ENCODE measurements at places on chromosomes 4 and X. TPM values are rescaled to one million over a fixed set of nuclear protein-coding genes. Genes with fewer than 3 reads are reported as not detected.
A peak's percentile ranks its signal among the peaks of the same experiment; 100 is the strongest.

GRCh38 chr4:145899886-145900460 lies 38.6 kb downstream of the ZNF827 start:
- no peak for DNase-seq
- H3K27ac ChIP-seq: no peak overlapping the region
- H3K36me3 ChIP-seq: peaks cover 13% of the 10 kb centered on the region

GRCh38 chr4:95548738-95549245 lies at the start of gene UNC5C:
UNC5C (minus strand) TSS chr4:95548973.
- H3K4me3 ChIP-seq: peak within 1 kb of the TSS; percentile 79
- DNase-seq: peak; percentile 55
- no peak within 1 kb of the TSS for H3K27ac ChIP-seq

GRCh38 chr4:122450847-122451246 lies 5.7 kb downstream of the IL2 start:
- peaks cover 7% of the 10 kb centered on the region for H3K27me3 ChIP-seq
- no peak overlapping the region for H3K4me3 ChIP-seq
- no peaks in the 10 kb centered on the region for H3K4me1 ChIP-seq
- no peaks in the 10 kb centered on the region for H3K36me3 ChIP-seq
- peak; percentile 62 for DNase-seq

DNA sequence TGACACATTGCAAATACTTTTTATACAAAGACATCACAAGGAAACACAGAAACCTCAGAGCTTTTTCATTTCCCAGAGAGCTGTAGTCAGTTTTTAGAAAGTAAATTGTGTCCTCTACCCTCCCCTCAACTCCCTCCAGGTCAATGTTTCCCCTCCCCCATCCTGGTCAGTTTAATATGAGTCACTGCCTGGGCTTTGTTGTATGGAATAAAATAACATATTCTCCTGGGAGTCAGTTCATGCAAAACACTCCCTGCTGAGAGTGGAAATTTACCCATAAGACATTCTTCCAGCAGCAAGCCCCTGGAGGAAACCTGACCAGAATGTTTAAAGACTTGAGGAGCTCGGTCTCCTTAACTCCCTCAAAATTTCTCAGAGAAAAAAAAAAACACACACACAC lies 270.1 kb upstream of the LDB2 start:
- peak; percentile 78 for DNase-seq
- H3K27ac ChIP-seq: peak overlapping the region; percentile 44
- peaks cover 17% of the 10 kb centered on the region for H3K4me1 ChIP-seq
- no peaks in the 10 kb centered on the region for H3K27me3 ChIP-seq
- H3K36me3 ChIP-seq: no peaks in the 10 kb centered on the region

GRCh38 chr4:56052481-56052880 lies 103.7 kb downstream of the CEP135 start:
- peaks cover 11% of the 10 kb centered on the region for H3K27me3 ChIP-seq
- H3K4me1 ChIP-seq: peaks cover 9% of the 10 kb centered on the region
- DNase-seq: no peak
- no peaks in the 10 kb centered on the region for H3K36me3 ChIP-seq
- no peak overlapping the region for H3K27ac ChIP-seq

GRCh38 chr4:1763550-1764080 lies 29.5 kb upstream of the FGFR3 start:
- H3K4me1 ChIP-seq: peaks cover 7% of the 10 kb centered on the region
- no peak overlapping the region for H3K27ac ChIP-seq
- H3K27me3 ChIP-seq: no peaks in the 10 kb centered on the region

GRCh38 chr4:91089178-91089577 lies 962.0 kb downstream of the CCSER1 start:
- H3K27me3 ChIP-seq: no peaks in the 10 kb centered on the region
- H3K4me3 ChIP-seq: no peak overlapping the region
- no peaks in the 10 kb centered on the region for H3K36me3 ChIP-seq
- H3K4me1 ChIP-seq: no peaks in the 10 kb centered on the region
- DNase-seq: no peak
- no peak overlapping the region for H3K27ac ChIP-seq

GRCh38 chr4:10593130-10593529 lies 91.4 kb downstream of the CLNK start:
- peak; percentile 17 for DNase-seq
- H3K27me3 ChIP-seq: no peaks in the 10 kb centered on the region
- H3K4me1 ChIP-seq: no peaks in the 10 kb centered on the region
- H3K27ac ChIP-seq: no peak overlapping the region
- no peak overlapping the region for H3K4me3 ChIP-seq

- H3K27me3 ChIP-seq: no peaks in the 10 kb centered on the region
- peak; percentile 70 for DNase-seq
Observed at GRCh38 chr4:46844325-46844917, 64.6 kb downstream of the COX7B2 start.

GRCh38 chr4:114267976-114268375 lies 288.5 kb upstream of the ARSJ start:
- no peaks in the 10 kb centered on the region for H3K36me3 ChIP-seq
- no peak overlapping the region for H3K4me3 ChIP-seq
- peaks cover 32% of the 10 kb centered on the region for H3K4me1 ChIP-seq
- no peak overlapping the region for H3K27ac ChIP-seq
- no peaks in the 10 kb centered on the region for H3K27me3 ChIP-seq
- peak; percentile 26 for DNase-seq

DNA sequence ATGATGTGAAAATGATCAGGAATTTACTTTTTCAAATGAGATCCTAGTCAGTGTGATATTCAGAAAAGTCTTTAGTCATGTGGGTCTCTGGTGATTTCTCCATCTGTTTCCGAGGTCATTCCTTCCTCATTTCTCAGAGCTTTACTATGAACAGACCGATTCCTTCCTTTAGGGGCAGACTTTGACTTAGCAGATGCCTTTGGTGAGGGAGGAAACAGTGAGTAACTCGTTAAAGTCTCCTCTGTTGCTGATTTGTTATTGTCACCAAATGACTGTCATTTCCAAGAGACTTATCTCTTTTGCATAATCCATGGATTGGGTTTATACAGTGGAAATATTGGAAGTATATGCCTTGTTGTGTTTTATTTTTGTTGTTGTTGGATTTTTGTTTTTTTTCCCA lies 76.2 kb upstream of the CD99 start:
- DNase-seq: no peak
- peaks cover 11% of the 10 kb centered on the region for H3K4me1 ChIP-seq
- no peaks in the 10 kb centered on the region for H3K27me3 ChIP-seq
- no peak overlapping the region for H3K4me3 ChIP-seq
- peaks cover 45% of the 10 kb centered on the region for H3K36me3 ChIP-seq

DNA sequence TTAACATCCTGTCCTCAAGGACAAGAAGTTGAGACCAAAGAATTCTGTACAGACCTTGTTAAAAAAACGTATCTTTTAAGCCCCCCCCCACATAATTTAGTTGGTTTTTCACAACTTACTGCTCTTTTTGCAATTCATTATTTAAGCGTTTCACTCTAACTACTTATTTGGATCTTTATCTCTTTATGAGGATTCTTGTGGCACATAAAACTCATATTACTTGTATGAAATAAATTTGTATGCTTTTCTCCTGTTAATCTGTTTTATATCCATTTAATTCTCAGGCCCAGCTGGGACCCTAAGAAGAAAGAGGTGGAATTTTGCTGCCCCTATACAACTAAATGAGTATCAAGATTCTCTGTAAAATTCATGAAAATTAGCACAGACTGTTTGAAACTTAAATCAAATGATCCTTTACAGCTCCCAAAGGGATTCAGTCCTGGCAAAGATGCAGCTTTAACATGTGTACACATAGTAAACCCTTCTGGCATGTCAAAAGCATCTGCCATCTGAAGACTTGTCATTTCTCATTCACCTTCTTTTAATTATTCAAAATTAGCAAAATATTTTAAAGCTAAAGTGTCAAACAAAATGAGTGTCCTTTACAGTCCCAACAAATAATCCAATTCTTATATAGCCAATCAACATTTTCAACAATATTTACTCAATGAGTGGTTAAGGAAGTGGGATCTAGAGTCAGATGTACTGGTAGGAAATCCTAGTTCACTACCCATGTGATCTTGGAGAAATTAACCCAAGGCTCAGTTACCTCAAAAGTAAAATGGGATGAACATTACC lies 17.7 kb downstream of the ARAP2 start:
- no peak for DNase-seq
- peaks cover 15% of the 10 kb centered on the region for H3K4me1 ChIP-seq
- H3K4me3 ChIP-seq: no peak overlapping the region

GRCh38 chrX:56783450-56783831 lies 54.4 kb downstream of the NBDY start:
- peak overlapping the region; percentile 82 for H3K27ac ChIP-seq
- DNase-seq: peak; percentile 77
- peaks cover 35% of the 10 kb centered on the region for H3K27me3 ChIP-seq
- peak overlapping the region; percentile 76 for H3K4me3 ChIP-seq
- peaks cover 6% of the 10 kb centered on the region for H3K36me3 ChIP-seq
- peaks cover 12% of the 10 kb centered on the region for H3K4me1 ChIP-seq

DNA sequence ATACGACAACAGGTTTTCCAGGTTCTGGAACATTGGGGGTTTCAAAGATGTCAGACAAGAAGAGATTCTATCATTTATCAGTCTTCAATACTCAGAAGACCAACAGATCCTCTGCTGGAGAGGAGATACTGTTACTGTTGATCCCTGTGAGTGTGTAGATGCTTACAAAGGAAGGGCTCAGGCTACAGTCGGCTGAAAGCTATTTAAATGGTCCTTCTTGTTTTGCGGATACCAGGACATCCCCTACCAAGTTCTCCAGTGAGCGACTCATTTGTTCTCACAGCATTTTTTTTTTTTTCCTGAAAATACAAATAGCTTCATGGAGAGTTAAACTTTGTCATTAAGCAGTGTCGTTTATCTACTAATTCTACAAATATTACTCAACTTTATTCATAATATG lies 201.6 kb downstream of the CAMK2D start:
- peaks cover 6% of the 10 kb centered on the region for H3K36me3 ChIP-seq
- no peaks in the 10 kb centered on the region for H3K27me3 ChIP-seq

- H3K4me1 ChIP-seq: peaks cover 10% of the 10 kb centered on the region
- H3K27ac ChIP-seq: no peak overlapping the region
- peak; percentile 52 for DNase-seq
- H3K4me3 ChIP-seq: no peak overlapping the region
- H3K36me3 ChIP-seq: no peaks in the 10 kb centered on the region
Observed at GRCh38 chrX:14777525-14777924, 95.3 kb downstream of the FANCB start.

- H3K27me3 ChIP-seq: no peaks in the 10 kb centered on the region
- no peak for DNase-seq
- H3K36me3 ChIP-seq: no peaks in the 10 kb centered on the region
- H3K4me1 ChIP-seq: no peaks in the 10 kb centered on the region
Observed at GRCh38 chrX:6131287-6131686, 97.4 kb downstream of the NLGN4X start.

GRCh38 chr4:72591547-72592454 lies 22.8 kb upstream of the ADAMTS3 start:
- H3K36me3 ChIP-seq: peaks cover 7% of the 10 kb centered on the region
- H3K4me3 ChIP-seq: no peak overlapping the region
- no peaks in the 10 kb centered on the region for H3K4me1 ChIP-seq
- no peaks in the 10 kb centered on the region for H3K27me3 ChIP-seq
- no peak for DNase-seq

- H3K4me1 ChIP-seq: peaks cover 19% of the 10 kb centered on the region
- H3K4me3 ChIP-seq: peak overlapping the region; percentile 78
- no peaks in the 10 kb centered on the region for H3K27me3 ChIP-seq
Observed at GRCh38 chr4:8199594-8200301, 658 bp downstream of the SH3TC1 start.

DNA sequence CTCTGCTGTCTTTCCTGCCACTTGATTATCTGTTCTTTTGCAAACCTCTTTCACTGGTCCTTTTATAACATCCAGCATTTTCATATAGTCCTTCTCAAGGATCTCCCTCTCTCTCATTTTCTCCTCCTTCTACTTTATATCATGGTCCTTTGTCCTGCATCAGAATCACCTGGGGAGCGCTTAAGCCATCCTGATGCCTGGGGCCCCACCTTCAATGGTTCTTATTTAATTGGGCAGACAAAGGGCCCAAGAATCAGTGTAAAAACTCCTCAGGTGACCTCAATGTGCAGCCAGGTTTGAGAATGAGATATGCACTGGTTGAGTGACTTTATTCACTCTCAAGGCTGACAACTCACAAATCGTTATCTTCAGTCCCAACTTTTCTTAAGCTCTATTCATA lies 283.9 kb downstream of the UNC5C start:
- no peak overlapping the region for H3K27ac ChIP-seq
- H3K27me3 ChIP-seq: no peaks in the 10 kb centered on the region
- H3K36me3 ChIP-seq: no peaks in the 10 kb centered on the region
- H3K4me1 ChIP-seq: no peaks in the 10 kb centered on the region
- DNase-seq: no peak
- H3K4me3 ChIP-seq: no peak overlapping the region

DNA sequence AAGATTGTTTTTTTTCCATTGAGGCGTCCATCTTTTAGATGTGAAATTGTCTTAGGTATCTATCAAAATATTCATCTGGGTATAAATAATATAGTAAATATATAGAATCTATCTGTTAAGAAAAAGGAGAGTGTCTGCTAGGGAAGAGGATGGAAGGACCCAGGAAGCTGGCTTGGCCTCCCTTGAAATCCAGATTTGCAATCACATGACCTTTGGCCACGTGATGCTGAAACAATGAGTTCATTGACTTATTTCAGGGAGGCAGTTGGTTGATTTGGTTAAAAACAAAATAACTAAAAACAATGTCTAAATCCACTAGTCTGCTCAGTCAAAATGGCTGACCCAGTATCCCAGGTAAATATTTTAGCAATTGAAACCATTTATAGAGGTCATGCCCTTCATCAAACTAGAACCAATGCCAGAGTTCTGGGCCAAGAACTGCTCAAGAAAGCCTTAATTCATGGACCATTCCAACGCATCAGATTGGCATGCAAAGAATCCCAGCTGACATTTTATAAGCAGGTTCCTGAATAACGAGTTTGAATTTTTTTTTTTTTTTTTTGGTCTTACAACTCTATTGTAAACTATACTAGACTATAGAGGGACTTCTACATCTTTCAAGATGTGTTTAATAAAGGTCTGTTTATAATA lies 172.7 kb downstream of the MID1 start:
- H3K4me3 ChIP-seq: no peak overlapping the region
- H3K36me3 ChIP-seq: no peaks in the 10 kb centered on the region
- peaks cover 26% of the 10 kb centered on the region for H3K4me1 ChIP-seq
- no peaks in the 10 kb centered on the region for H3K27me3 ChIP-seq

DNA sequence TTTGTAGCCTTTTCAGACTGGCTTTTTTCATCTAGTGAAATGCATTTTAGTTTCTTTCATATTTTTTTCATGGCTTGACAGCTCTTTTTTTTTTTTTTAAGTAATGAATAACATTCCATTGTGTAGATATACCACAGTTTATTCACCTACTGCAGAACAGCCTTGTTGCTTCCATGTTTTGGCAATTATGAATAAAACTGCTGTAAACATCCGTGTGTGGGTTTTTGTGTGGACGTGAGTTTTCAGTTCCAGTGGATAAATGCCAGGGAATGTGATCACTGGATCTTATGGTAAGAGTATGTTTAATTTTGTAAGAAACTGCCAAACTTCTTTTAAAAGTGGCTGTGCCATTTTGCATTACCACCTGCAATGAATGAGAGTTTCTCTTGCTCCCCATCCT lies 160.8 kb downstream of the SOWAHB start:
- H3K36me3 ChIP-seq: peaks cover 33% of the 10 kb centered on the region
- no peaks in the 10 kb centered on the region for H3K27me3 ChIP-seq
- H3K4me1 ChIP-seq: peaks cover 17% of the 10 kb centered on the region
- no peak for DNase-seq
- peak overlapping the region; percentile 14 for H3K27ac ChIP-seq

The STATH gene
- total RNA-seq: not detected

The CT45A3 gene
- total RNA-seq: not detected

The REELD1 gene
- not detected for total RNA-seq

The PNCK gene
- not detected for total RNA-seq

The F9 gene
- not detected for total RNA-seq

The SPATA4 gene
- 0.21 TPM for total RNA-seq

The WNK3 gene
- total RNA-seq: not detected

The SSX2B gene
- not detected for total RNA-seq

The FUNDC2 gene
- 70.2 TPM for total RNA-seq

The LPAR4 gene
- not detected for total RNA-seq

The KLHL4 gene
- total RNA-seq: 9.8 TPM

The COL4A5 gene
- 122 TPM for total RNA-seq

All from MCF 10A (cell line).